AG04449 (cell line): ENCODE measurements at places on chromosomes 1 and 21.

DNA sequence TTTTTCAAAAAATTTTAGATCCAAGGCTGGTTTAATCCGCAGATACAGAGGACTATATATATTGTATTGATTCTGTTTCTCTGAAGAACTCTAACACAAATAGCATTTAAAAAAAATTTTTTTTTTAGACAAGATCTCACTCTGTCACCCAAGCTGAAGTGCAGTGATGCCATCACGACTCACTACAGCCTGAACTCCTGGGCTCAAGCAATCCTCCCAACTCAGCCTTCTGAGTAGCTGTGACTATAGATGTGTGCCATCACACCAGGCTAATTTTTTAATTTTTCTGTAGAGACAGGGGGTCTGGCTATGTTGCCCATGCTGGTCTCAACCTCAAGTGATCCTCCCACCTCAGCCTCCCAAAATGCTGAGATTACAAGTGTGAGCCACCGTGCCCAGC lies 3.0 kb downstream of the ANKRD45 start:
- no peak for DNase-seq

GRCh38 chr1:78078358-78078757 lies 32.6 kb downstream of the GIPC2 start:
- DNase-seq, result no peak

DNA sequence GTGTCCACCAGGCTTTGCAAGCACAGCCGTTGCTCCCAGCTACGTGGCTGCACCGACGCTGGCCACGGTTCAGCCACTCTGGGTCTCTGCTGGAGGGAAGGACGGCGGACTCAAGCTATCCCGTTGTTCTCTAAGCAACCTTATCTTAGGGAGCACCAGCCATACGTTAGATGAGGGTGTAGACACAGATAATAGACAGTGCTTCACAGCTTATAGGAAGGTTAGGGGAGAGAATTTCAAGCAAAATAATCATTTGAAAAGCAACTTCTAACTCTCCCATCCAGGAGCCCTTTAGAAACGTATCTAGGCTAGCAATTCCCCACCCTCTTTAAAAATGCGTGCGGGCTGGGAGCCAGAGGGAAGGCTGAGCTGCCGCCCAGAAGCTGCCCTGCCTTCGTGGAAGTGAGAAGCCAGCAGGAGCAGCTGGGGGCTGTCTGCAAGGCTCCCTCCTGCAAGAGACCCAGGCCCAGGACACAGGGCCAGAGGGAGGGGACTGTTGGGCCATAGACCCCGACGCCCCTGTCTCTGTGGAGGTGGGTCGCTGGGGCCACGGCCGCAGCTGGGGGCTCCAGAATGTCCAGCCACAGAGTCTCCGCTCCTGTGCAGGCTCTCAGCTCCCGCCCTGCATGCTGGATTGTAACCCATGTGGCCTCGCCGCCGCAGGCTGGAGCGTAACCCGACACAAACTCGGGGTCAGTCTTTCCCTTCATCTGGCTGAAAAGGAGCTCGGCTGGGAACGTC lies 31.2 kb upstream of the COL6A2 start:
- DNase-seq, result no peak

- no peak for DNase-seq
These were observed at the start of gene SH3BGR for GRCh38 chr21:39451332-39452206. Gene SH3BGR, plus strand, starts transcription at chr21:39451970. Its CDS starts 127 bp downstream, at chr21:39452097.

DNA sequence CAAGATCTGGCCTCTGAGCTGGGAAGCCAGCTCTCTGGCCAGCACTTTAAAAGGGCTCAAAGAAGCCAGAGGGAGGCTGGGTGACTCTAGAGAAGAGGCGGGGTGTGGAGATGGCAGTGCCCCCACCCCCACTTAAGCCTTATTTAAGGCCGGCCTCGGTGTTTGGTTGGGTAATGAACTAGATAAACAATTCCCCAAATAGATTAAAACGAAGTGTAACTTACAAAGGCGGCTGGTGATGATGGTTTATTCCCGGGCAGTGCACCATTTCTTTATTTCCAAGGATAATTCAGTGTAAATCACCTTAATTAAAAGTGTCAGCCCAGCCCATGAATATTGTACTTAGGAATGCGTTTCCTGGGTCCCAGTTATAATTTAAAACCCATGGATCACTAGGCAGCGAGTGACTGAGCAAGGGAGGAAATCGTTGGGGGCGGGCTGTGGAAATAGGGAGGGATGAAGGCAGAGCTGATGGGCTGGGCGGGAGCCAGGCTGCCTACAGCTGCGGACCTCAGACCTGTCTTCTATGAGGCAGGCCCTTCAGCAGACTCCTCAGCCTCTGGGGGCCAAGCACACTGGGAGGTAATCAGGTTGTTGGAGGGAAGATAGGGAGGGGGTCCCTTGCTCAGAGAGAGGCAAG lies 54.9 kb downstream of the TMEM53 start:
- peak; percentile 34 for DNase-seq

DNA sequence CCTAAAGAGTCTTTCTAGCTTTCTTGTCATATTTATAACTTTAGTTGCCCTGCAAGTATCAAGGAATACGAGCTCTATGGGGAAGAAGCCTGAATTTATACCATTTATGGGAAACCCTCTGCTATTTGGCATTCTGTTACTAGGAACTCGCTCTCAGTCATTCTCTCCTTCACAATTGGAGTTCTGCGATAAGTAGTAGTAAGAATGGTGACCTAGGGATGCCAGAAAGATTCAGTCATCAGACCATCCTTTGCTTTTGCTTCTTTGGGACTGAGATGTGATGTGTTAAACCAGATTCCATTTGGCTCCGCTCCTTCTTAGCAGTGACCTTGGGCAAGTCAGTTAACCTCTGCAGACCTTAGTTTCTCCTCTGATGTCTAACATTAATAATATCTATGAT lies 256.5 kb downstream of the FGGY start:
- DNase-seq, result no peak

DNA sequence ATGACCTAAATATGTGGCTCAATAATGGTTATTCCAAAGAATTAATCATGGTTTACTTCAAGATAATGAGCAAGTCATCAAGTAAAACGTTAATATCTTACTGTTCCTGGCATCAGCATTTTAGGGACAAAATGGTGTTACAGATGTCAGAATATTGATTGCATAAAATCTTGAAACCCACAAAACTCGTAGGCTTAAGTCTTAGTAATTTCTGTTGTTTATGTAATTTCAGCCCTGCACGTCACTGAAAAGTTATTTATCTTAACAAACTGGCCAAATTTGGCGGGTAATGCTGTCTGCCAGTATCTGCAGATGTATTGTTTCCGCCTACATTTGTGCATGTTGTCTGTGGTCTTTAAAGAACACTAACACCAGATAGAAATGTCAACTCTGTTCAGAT lies 25.8 kb downstream of the CDC7 start:
- no peak for DNase-seq

DNA sequence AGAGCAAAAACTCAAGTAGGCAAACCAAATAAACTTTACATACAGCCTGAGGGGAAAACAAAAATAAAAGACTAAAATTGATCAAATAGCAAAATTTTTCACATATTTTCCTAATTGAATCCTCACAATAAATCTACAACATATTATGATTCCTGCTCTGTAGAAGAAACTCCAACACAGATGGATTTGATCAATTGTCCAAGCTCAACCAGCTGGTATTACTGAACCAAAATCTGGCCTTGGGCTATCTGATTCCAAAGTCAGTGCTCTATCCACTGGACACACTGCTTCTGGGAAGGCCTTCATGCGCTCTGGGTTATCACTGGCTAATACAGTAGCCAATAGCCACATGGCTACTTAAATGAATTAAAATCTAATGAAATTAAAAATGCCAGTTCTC lies 39.3 kb downstream of the PCNX2 start:
- DNase-seq, result no peak

GRCh38 chr1:89085781-89086180 lies 20.8 kb upstream of the GBP1 start:
- DNase-seq, result no peak

GRCh38 chr1:214901718-214902117 lies 180.8 kb upstream of the KCNK2 start:
- DNase-seq, result peak; percentile 10

GRCh38 chr21:30211071-30211470 lies 4.8 kb downstream of the CLDN8 start:
- DNase-seq, result no peak

DNA sequence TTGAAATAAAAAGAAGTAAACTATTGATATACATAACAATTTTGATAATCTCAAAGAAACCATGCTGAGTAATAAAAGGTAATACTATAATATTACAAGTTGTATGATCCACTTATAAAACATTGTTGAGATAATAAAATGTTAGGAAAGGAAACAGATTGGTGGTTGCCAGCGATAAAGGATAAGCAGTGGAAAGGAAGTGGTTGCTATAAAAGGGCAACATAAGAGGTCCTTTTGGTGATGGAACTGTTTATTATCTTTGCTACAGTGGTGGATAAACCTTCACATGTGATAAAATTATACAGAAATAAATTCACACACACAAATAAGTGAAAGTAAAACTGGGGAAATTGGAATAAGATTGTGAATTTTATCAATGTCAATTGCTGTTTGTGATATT lies 15.1 kb downstream of the OR6F1 start:
- DNase-seq, result no peak

DNA sequence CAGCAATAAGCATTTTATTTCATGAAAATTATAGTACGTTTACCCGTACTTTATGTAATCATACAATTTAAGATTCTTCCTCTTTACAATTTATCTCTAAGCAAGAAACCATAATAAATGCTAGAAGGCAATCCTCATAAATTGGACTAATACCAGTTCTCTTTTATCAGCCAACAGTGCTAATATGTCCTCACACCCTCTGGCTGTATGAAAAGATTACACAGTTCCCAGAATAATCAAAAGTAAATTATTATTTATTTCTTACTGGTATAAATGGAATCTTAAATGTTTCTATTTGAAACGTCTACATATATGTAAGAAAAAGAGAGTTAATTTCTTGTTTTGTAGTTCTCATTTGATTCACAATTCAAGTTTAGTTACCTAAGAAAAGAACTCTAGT lies 3.1 kb upstream of the CDKN2C start:
- DNase-seq, result no peak

GRCh38 chr1:93841771-93842170 lies 37.2 kb downstream of the DNTTIP2 start:
- DNase-seq, result no peak

GRCh38 chr1:30085811-30086770 lies 637.3 kb downstream of the MATN1 start:
- no peak for DNase-seq

DNA sequence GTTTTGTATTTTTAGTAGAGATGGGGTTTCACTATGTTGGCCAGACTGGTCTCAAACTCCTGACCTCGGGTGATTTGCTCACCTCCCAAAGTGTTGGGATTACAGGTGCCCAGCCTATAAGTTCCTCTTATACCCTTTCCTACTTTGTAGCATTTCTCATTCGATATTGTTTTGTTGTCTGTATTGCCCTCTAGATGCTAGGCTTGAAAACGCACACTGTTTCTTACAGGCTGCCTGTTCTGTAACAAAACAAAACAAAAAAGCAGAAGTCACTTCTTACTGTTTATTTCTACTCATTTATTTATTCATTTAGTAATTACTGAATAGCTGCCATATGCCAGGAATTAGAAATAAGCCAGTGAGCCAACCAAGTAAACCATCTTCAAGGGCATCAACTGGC lies 136.9 kb upstream of the BMP8A start:
- DNase-seq, result no peak

DNA sequence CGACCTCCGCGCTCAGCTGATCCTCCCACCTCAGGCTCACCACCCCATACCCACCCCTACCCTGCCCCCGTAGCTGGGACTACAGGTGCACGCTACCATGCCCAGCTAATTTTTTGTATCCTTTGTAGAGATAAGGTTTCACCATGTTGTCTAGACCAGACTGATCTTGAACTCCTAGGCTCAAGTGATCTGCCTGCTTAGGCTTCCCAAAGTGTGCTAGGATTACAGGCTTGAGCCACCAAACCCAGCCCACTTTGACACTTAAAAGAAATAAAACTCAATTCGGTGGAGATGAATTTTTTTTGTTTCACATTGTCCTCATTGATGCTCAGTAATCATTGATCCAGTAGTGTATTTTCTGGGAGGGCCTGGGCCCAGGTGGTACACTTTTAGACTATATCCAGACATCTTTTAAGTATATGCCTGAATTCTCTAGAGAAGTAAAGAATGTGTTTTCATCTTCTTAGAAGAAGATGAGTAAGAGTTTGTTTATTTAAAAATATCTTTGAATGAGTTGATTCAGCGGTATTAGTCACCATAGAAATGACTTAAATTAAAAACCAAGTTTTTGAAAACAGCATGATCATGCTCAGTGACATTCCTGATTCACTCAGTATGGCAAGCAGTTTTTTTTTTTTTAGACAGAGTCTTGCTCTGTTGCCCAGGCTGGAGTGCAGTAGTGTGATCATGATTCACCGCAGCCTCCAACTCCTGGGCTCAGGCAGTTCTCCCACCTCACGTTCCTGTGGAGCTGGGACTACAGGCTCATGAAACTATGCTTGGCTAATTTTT lies 57.8 kb downstream of the EPB41 start:
- DNase-seq, result peak; percentile 90

- no peak for DNase-seq
These were observed 52.8 kb downstream of the DUSP10 start for GRCh38 chr1:221689138-221689537.

DNA sequence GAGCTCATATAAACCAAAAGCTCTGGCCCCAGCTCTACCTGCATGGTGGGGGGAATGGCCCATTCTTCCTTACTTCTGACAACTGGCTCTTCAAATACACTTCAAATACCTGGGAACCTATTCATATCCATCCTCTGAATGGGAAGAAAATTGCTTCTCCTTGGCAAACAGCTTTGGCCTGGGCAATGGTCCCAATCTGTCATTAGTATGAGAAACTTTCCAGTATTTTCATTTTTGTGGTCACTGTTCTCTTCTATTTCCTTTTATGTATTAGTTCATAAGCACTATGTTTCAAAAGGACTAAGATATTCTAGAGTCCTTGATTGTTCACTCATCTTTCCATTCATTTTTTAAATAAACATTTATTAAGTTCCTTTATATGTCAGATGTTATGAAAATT lies 5.2 kb upstream of the HSD3B2 start:
- peak; percentile 38 for DNase-seq

DNA sequence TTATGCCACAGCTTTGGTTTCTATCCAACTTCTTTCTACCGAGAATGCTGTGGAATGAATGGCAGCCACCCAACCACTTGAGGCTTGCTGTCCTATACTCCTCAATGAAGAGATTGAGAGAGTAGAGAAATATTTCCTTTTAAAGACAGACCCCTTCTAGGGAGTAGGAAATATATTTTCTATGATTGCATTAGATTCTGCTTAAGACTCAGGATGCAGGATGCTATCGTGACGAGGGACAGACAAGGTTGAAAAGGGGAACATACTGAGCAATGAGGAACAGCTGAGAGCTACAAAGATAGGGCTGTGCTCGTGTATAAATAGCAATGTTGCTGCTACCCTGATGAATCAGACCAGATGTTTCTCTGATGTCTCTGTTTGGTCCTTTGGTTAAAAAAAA lies 7.1 kb upstream of the RASAL2 start:
- no peak for DNase-seq

- DNase-seq, result no peak
These were observed 20.8 kb downstream of the ACADM start for GRCh38 chr1:75745276-75745675.
